Stimulated activated CD4-positive, alpha-beta T cell treated with anti-CD3 and anti-CD28 coated beads, Interleukin-1b, Interleukin-23, amount 100 ng/mL, for 48 hours (primary cell): ENCODE measurements at places on chromosomes 13 and 19.

GRCh38 chr19:5110546-5110945 lies 141.6 kb downstream of the KDM4B start:
- DNase-seq, result no peak

- no peak for DNase-seq
Measured at GRCh38 chr19:44202470-44202869, 9.9 kb upstream of the ZNF227 start.

- no peak for DNase-seq
Measured at GRCh38 chr13:76361868-76362267, 524.3 kb downstream of the KCTD12 start.

- no peak for DNase-seq
Measured at GRCh38 chr13:97715763-97716162, 237.7 kb upstream of the IPO5 start.

- DNase-seq, result no peak
Measured at GRCh38 chr13:50376895-50377575, 361.8 kb downstream of the KCNRG start.

DNA sequence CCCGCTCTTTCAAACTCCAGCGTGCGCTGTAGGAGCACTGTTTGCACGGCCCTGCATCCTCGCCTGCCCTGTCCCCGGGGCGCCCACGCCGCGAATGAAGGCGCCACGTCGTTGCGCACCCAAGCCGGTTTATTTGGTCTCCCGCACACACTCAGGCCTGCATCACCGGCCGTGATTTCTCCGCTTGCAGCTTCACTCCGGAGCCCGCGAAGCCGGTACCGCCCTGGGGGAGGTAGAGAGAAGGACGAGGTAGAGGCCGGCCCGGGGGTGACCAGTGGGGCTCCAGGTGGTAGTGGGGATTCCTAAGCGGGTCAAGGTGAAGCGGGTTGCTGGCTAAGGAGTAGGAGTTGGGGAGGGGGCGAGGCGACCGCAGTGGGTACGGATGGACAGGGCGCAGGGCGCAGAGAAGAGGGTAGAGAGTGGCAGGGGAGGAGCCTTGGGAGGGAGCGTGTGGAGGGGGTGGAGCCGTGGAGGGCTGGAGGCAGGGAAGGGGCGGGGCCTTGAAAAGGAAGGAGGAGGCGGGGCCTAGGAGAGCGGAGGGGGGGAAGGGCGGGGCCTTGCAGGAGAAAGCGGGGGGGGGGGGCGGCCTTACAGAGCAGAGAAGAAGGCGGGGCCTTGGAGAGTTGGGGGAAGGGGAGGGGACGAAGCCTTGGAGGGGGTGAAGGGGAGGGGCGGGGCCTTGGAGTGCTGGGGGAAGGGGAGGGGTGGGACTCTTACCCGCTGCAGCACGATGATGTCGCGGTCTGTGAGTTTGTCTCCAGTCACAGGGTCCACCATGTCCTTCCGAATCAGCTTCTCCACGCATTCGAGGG lies 24.6 kb downstream of the NOSIP start:
- peak; percentile 88 for DNase-seq

GRCh38 chr19:6267552-6268381 lies 12.0 kb downstream of the MLLT1 start:
- DNase-seq, result no peak

GRCh38 chr13:95382916-95383315 lies 81.7 kb upstream of the ABCC4 start:
- DNase-seq, result no peak

GRCh38 chr13:29362849-29363604 lies 232.5 kb downstream of the SLC7A1 start:
- DNase-seq, result peak; percentile 28

GRCh38 chr19:18416778-18417249 lies 2.4 kb upstream of the SSBP4 start:
- DNase-seq, result peak; percentile 59

DNA sequence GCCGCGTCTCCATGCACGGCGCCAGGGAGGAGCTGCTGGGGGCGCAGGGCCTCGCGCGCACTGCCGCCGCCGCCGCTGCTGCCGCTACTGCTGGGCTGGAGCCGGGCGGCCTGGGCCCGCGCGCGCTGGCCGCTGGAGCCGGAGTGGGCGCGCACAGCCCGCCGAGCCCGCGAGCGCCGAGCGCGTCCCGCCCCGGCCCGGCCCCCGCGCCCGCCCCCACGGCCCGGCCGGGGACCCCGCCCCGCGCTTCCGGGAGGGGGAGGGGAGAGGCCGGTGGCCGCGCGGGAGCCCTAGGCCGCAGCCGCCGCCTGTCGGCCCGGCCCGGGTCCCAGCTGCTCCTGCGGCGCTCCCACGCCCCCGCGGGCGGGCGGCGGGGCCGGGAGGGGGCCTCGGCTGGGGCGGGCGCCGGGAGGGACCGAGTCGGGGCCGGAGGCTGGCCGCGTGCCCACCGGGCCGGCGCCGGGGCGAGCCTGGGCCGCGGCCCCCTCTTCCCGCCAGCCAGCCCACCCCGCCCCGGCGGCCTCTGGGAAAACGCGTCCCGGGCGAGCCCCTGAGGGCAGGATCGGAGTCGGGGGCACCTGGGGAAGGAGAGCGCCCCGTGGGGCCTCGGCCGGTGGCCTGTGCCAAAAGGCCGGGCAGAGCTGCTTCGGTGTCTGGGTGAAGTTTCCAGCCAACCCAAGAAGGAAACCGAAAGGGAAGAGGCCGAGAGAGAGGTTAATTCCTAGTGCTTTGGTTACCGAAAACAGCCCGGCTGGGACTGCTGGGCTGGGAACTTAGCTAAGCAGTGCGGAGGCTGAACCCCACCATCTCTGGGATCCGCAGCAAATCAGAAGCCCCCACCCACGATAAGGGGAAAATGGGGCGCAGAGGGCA lies at the start of gene STK24:
Gene STK24 (minus strand): TSS at position 145 of the 873 bp plus-strand sequence. CDS start 321 bp downstream, outside the sequence.
- peak; percentile 42 for DNase-seq

DNA sequence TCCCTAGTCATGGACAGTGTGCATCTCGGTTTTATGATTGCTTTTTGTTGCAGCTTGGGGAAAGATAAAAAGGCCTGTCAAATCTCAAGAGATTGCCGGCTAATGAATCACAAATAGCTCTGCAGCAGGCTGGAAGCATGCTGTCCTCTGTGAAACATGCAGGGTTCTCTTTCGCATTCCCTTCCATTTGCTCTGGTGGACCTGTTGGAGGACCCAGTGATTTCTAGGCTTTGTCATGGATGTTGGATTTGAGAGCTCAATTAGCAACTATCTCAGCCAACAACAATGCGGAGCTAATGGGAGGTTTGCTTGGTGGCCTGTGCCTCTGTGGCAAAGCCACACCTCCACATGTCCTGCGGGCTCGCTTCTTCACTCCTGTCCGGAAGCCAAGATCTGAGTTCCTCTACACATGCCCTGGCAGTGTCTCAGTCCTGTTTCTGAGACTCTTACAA lies 418.1 kb upstream of the ARGLU1 start:
- DNase-seq, result no peak

DNA sequence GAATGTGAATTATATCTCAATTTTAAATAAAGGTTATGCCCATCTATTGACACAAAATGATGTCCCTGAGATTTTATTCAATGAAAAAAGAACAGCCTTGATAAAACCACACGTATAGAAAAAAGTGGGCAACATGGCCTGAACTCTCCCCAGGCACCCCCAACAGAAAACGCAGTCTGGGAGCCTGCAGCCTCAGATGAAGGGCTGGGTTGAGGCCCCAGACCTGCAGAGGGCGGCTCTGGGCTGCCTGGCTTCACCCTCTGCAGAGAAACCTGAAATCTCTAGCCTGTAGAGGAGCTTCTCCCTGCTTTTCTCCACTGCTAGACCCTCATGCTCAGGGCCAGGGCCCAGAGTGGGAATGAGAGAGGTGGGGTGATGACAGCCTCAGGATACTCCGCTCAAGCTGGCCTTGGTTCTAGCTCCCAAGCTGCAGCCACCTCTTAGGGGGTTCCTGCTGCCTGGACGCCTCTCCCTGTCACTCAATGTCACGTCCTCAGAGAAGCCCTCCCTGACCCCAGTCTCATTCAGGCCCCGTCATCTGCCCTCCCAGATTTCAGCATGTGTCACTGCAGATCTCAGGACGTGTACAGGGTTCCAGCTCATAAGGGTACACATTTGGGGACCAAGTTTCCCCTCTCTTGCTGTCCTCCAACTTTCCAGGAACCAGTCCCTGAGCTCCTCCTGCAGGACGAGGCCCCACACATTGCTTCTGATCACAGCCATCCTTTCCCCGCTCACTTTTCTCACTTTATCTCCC lies 1.8 kb downstream of the MBD3 start:
- DNase-seq, result peak; percentile 33

GRCh38 chr13:25172303-25172630 lies 179 bp upstream of the AMER2 start:
- DNase-seq, result no peak

DNA sequence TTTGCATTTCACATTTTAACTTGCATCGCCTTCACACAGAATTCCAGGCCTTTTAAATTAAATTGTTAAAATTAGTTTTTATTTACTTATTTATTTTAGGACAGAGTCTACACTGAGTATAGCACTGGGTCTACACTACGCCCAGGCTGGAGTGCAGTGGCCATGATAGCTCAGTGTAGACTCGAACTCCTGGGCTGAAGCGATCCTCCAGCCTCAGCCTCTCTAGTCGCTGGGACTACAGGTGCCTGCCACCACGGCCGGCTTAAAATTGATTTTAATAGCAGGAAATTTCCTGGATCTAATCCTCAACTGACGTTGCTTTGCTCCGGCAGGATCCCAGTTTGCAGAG lies 301 bp upstream of the ZNF610 start:
- DNase-seq, result no peak

DNA sequence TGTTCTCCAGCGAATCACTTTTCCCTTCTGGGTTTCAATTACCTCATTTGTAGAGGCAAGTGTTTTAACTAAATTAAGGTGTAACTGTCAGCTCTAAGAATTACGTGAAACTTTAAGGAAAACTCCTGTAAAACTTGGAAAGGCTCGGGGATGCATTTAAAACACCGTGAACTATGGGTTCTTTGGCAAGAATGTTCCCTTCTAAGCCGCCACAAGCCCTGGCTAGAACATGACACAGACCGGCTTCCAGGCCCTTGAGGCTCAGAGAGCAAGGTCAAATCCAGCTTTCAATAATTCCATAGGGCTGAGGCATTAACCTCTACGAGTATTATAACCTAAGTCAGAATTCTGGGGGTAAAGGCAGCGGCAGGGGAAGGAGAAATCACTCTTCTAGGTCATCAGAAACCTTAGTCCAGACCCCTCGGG lies 685 bp downstream of the VWA8 start:
- no peak for DNase-seq

GRCh38 chr13:37481011-37481884 lies 117.3 kb downstream of the POSTN start:
- DNase-seq, result no peak

DNA sequence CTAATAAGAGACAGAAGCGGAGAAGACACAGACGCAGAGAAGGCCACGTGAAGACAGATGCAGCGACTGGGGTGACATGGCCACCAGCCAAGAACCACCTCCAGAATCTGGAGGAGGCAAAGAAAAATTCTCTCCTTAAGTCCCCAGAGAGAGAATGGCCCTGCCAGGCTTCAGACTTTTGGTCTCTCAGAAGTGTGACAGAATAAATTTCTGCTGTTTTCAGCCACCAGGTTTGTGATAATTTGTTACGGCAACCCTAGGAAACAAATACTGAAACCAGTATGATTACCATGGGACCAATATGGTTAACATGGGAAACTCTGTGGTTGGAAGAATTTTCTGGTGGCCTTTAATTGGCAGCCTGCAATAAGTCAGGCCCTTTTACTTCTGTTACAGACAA lies 63.9 kb upstream of the DOCK9 start:
- DNase-seq, result no peak

- no peak for DNase-seq
Measured at GRCh38 chr13:26179344-26179743, 42.8 kb downstream of the RNF6 start.

DNA sequence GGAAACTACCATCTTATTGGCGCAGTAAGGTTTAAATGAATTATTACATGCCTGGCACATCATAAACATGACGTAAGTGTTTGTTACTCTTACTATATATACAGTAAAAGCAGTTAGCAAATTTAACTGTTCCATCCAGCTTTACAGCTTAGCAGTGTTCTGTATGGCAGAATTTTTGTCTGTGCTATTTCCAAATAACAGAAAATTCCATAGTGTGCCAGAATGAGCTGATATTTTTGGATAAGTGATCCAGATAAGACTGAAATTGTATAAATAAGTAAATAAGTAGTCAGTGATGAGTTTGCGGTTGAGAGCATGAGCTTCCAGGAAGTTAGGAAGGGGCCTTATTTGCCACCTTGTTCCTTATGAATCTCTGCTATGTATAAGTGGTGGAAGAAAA lies 236.5 kb upstream of the SLC10A2 start:
- no peak for DNase-seq

DNA sequence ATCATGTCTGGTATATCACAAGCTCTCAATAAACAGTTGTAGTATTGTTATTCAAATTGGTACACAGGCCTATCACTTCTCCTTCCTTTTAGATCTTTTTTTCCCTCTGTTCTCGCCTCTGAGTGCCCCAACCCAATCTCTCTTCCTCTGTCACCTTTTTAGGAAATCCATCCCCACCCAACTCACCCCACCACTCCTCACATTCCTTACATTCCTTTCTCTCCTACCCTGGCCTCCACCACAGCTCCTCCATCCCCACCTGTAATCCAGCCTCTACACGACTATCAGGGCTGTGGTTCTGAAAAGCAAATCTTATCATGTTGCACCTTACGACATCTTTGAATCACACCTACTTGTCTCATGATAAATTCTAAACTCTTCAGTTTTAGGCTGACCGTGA lies 545.4 kb upstream of the GPC6 start:
- no peak for DNase-seq

GRCh38 chr19:15320116-15320515 lies 12.2 kb downstream of the BRD4 start:
- DNase-seq, result no peak

DNA sequence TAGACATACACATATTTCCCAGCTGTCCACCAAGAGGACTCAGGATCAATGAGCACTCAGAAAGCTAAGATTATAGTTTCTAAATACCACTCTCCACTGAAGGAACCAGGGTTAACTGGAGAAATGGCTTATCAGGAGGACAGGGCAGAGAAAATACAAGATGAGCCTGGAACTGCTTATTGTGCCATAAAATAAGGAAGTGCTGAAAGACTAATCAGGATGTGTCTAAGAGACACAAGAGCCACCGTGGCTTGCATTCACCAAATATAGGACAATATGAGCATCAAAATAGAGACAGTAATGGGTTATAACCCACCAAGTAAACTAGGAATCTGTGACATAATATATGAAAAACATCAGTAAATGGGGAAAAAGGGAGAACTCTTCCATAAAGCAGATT lies 32.8 kb downstream of the KLF12 start:
- no peak for DNase-seq

DNA sequence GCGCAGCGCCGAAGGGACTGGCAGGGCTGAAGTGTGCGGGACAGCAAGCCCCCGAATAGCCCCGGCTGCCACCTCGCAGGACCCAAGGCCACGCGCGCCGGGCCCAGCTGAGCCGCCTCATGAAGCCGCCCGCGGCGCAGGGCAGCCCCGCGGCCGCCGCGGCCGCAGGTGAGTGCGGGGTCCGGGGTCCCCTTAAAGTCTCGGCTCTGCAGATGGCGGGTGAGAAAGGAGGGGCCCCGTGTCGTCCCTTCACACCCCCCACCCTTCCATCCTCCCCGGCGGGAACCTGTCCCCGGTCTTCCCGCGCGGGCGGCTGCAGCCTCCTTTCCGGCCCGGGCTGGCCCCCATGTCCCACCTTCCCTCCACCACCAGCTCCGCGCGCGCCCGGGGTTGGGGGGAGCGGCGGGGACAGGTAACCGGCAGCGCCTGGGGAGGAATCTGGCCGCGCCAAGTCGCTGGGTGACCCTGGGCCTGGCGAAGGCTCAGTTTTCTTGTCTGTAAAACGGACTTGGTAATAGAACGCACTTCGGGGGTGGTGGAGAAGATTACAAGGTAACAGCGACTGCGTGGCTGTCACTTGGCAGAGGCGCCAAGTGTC lies 338 bp downstream of the RGCC start:
- DNase-seq, result peak; percentile 35

- no peak for DNase-seq
Measured at GRCh38 chr13:95106562-95106961, 194.7 kb downstream of the ABCC4 start.
